ENCODE measurements at places on chromosomes 6 and 20.

GRCh38 chr6:118789954-118790353, 104.0 kb upstream of the ASF1A start:
- DNase-seq = no peak

GRCh38 chr6:72037006-72037405, 150.7 kb downstream of the RIMS1 start:
- DNase-seq = no peak

DNA sequence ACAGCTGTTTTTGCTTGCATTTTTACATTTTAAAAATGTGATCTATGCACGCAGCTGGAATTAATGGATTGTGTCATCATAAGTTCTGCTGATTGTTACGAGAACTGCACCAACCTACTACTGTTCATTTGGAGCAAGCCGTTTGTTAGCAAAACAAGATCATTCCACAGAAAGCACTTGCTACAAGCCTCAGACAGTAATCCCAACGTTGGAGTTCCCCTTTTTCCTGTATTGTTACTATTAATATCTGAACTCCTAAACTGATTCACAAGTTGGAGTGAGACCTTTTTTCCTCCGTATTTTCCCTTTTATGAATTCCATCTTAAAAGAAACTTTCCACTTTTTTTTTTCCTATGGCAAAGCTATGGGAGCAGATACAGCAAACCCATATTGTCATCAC, 3.5 kb downstream of the TENT5A start:
- DNase-seq = no peak

GRCh38 chr6:50213146-50213545, 163.4 kb upstream of the DEFB112 start:
- DNase-seq = no peak

GRCh38 chr20:38112930-38113294, 52.2 kb downstream of the TGM2 start:
- no peak for DNase-seq

GRCh38 chr20:19122395-19122794, 90.0 kb upstream of the SLC24A3 start:
- DNase-seq = no peak

DNA sequence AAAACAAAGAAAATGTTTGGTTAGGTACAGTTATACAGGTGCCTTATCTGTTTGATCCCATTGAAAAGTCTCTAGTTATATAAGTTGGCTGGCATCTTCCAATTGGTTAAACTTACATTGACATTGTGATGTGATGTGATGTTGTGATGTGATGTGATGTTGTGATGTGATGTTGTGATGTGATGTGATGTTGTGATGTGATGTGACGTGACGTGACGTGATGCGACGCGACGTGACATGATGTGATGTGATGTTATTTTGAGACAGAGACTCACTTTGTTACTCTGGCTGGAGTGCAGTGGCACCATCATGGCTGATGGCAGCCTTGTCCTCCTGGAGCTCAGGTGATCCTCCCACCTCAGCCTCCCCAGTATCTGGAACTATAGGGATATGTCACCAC, 507.6 kb downstream of the HAO1 start:
- DNase-seq = no peak

- DNase-seq = no peak
Measured at GRCh38 chr20:52461582-52461981, 270.0 kb upstream of the ZFP64 start.

- no peak for DNase-seq
Measured at GRCh38 chr6:41874741-41875140, 20.4 kb downstream of the USP49 start.

GRCh38 chr6:15734118-15734897, 71.5 kb upstream of the DTNBP1 start:
- no peak for DNase-seq

GRCh38 chr20:46694484-46694883, 5.2 kb upstream of the TP53RK start:
- DNase-seq = no peak

- no peak for DNase-seq
Measured at GRCh38 chr6:89695667-89696066, 57.1 kb upstream of the LYRM2 start.

- DNase-seq = no peak
Measured at GRCh38 chr6:20325641-20326421, 75.8 kb upstream of the E2F3 start.

DNA sequence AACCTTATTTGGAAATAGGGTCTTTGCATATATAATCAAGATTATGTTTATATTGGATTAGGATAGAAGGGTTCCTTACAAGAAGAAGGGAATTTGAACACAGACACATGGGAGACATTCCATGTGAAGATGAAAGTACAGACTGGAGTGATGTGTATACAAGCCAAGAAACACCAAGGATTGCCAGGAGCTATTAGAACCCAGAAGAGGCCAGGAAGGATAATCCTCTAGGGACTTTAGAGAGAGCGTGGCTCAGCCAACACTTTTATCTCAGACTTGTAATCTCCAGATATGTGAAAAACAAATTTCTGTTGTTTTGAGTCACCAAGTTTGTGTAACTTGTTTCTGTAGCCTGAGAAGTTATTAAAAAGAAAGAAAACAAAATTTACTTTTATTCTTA, 1173.9 kb upstream of the CITED2 start:
- DNase-seq = no peak

DNA sequence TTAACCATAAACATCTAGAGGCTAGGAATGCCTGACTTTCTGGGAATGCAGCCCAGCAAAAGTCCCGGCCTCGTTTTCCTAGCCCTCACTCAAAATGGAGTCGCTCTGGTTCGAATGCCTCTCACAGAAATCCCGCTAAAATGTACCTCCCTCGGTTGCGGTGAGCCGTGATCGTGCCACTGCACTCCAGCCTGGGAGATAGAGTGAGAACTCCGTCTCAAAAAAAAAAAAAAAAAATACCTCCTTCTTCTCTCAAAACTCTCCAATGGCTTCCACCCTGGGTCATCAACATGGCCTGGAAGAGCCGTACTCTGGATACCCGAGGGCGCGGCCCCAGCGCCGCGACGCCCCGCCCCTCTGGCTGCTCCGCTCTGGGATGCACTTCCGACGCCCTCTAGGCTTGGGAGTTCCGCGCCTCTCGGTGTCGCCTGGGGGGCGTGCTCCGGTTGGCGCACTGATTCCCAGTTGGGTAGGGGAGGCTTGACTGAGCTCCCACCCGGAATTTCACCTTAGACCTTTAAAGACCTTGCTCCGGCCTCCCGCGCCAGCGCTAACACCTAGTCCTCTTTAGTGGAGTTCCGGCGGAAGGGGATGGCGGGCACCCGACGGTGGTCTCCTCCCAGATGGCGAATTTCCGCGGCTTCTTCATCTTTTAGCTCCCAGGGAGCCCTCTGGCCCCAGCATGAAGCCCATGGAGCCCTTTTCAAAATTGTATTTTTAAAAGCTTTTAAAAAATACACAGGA, 12.3 kb downstream of the HMGN4 start:
- peak; percentile 53 for DNase-seq

DNA sequence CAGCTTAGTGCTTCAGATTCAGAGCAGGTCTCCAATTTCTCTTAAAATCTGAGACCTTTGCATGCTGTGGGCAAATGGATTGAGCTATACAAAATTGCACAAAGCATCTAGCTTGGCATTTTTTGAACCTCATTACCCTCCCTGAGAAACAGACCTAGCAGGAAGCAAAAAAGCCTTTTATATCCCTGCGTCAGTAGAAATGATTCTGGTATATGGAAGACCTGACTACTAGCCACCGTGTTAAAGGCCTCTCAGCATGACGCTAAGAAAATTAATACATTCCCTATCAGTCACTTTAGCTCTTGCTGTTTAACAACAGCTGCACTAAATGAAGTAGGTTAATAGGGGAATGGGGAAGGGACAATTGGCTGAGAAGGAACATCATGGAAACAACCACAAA, 110.7 kb upstream of the SMLR1 start:
- DNase-seq = no peak

- no peak for DNase-seq
Measured at GRCh38 chr20:14824996-14825395, 487.6 kb upstream of the FLRT3 start.

DNA sequence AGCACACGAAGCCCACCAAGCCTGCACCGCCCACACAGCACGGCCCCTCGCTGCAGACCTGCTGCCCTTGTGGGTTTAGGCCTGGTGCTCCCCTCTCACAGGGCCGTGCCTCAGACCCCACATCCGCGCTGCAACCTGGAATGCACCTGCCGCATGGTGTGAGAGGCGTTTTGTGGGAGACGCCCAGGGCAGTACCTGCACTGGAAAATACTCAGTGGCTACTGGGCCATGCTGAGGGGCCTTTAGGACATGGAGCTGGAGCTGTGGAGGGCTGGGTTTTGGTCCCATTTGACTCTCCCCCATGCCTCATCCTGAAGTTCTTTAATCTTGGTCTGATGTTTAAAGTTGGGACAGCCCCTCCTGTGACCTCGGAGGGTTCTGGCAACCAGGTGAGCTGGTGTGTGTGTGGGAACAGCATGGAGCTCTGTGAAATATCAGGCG, 116.3 kb downstream of the ERMARD start:
- no peak for DNase-seq

DNA sequence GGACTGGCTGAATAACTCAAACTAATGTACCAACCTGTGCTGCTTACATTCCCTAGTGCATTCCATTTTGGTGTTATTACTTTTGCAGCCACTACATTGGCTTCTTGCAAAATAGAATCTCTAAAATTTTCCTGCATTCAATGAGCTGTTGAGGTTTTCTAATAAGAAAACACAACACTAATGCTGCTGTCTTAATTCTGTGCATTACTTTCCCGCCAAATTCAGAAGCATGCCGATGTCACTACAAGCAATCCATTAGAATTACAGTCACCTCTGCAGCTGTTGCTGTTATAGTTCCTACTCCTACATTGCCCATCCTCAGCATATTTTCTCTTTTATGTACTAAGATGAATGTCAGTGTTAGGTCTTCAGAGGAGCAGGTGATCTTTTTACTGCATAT, 359.5 kb downstream of the HACE1 start:
- DNase-seq = no peak
